ENCODE measurements at places on chromosomes 11 and 22. TPM values are rescaled to one million over a fixed set of nuclear protein-coding genes. Genes with fewer than 3 reads are reported as not detected.

The PKP3 gene
- polyA plus RNA-seq: 0.36 TPM

The EFCAB6 gene
- polyA plus RNA-seq: 0.80 TPM

The PAFAH1B2 gene
- 49.2 TPM for polyA plus RNA-seq

The POTEH gene
- not detected for polyA plus RNA-seq

The GGT5 gene
- polyA plus RNA-seq: 13.7 TPM

The ACRV1 gene
- 0.18 TPM for polyA plus RNA-seq

The OR6X1 gene
- not detected for polyA plus RNA-seq

The IFITM10 gene
- polyA plus RNA-seq: 0.19 TPM

The TTC36 gene
- polyA plus RNA-seq: 3.8 TPM

The CHORDC1 gene
- polyA plus RNA-seq: 37.0 TPM

The CARD16 gene
- 19.1 TPM for polyA plus RNA-seq

The OR5A1 gene
- not detected for polyA plus RNA-seq

The CSNK1E gene
- polyA plus RNA-seq: 140 TPM

The PRR33 gene
- polyA plus RNA-seq: 7.2 TPM

The C11orf52 gene
- 4.0 TPM for polyA plus RNA-seq

All from hindlimb muscle (tissue), 1 donor.